ENCODE measurements at places on chromosomes 2 and 18.

- DNase-seq: peak; percentile 82
These were observed 42.3 kb downstream of the SLC4A1AP start for GRCh38 chr2:27705851-27706622.

GRCh38 chr18:24055009-24055804 is 40.7 kb downstream of the TTC39C start:
- DNase-seq: no peak

- DNase-seq: no peak
These were observed 802.1 kb upstream of the FAM98A start for GRCh38 chr2:34401186-34401585.

GRCh38 chr18:42131066-42131929 is 176.3 kb downstream of the PIK3C3 start:
- peak; percentile 17 for DNase-seq

DNA sequence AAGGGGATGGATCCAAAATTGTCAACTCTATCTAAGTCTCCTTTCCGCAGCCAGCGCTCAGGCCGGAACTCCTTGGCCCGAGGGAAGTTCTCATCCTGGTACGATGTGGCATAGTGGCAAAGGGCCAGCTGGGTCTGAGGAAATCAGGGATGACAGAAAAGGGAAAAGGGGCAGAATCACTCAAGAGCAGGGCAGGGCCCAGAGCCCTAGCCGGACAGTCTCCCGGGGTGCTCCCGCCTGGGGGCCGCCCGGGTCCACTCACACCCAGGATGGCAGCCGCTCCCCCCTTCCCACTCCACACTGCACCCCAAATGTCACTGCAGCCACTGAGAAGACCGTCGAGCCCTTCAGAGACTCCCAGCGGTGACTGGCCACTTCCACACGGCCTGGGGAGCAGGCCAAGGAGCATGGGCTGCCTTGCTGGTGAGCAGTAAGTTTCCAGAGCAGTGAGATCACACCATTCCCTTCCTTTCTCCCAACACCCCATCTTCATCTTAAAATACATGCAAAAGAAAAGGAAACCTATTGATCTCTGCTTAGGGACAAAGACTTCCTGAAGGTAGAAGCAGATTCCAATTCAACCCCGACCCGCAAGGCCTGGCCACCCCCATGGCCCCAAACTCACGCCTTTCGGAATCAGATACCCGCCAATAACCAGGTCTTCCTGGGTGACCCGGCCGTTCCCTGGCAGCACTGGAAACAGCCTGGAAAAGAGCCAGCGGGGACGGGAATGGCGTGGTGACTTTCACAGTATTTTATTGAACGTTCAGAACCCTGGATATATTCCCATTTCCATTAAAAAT is 26.7 kb downstream of the CYP27C1 start:
- no peak for DNase-seq

DNA sequence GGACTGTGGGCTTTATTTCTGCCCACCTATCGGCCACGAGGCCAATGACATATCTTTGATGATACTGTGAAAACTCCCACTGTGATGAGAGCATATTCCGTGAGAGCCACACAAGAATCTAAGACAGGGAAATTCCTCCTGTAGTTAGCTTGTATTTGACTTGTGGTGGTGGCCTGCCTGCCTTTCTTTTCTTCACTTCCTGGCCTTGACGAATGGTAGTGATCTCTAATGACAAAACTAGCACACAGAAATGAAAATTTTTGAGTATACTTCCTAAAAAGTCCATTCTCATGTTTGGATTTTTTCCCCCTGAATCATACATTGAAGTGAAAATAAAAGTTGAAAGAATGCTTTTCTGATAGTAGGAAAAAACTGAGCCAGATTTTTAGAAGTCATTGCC is 94.4 kb downstream of the MGAT5 start:
- no peak for DNase-seq

GRCh38 chr18:5630057-5630899 is 86.5 kb upstream of the EPB41L3 start:
- DNase-seq: peak; percentile 99

- peak; percentile 67 for DNase-seq
These were observed 1.4 kb downstream of the CCDC85A start for GRCh38 chr2:56185101-56185581.

- DNase-seq: no peak
These were observed 9.7 kb downstream of the ECEL1 start for GRCh38 chr2:232477751-232478510.

- DNase-seq: peak; percentile 37
These were observed 24.3 kb upstream of the VIT start for GRCh38 chr2:36672199-36672598.

DNA sequence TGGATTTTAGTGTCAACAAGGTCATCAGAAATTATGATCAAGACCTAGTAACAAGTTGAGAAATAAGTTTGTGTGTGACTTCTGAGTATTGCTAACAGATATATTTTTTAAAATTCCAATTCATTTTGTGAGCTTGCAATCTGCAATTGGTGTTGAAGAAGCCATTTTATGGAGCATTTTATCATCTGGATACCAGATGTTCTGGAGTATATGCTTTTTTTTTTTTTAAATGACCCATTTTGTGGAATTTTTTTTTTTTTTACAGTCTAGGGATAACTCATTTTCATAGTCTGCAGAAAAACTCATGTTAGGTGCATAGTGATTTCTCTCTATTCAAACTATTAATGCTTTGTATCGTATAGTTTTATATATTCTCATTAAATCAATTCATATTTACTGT is 12.6 kb downstream of the QPCT start:
- DNase-seq: no peak

- peak; percentile 58 for DNase-seq
These were observed 34.8 kb downstream of the SP110 start for GRCh38 chr2:230184727-230185578.

- DNase-seq: no peak
These were observed 171.6 kb downstream of the DDX1 start for GRCh38 chr2:15763106-15763821.

DNA sequence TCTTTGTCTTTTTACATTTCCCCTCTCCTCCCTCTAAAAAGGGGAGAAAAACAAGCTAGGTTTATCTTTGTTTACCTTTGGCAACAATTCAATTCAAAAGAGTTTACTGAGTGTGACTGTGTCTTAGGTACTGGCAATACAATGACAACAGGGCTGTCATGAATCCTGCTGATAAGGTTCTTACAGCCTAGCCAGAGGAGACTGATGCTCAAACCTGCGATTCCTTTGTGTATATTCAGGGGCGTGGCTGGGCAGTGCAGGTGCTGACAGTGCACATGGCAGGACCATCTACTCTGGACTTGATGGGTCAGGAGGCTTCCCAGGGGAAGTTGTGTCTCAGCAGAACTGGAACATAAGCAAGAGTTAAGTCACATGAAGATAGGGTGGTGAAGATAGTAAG is 23.2 kb upstream of the TTN start:
- no peak for DNase-seq

DNA sequence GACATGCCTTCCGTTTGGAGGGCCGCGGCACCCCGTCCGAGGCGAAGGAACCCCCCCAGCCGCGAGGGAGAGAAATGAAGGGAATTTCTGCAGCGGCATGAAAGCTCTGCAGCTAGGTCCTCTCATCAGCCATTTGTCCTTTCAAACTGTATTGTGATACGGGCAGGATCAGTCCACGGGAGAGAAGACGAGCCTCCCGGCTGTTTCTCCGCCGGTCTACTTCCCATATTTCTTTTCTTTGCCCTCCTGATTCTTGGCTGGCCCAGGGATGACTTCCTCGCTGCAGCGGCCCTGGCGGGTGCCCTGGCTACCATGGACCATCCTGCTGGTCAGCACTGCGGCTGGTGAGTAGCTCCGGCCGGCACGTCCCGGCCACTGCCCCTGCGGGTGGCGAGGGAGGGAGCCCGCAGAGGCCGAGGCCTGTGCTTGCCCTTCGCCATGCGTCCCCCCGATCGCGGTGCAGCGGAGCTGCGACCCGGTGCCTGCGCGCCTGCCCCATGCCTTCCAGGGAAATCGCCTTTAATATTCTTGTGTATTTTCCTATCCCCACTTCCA is 1.2 kb downstream of the BMPR2 start:
- peak; percentile 59 for DNase-seq

- DNase-seq: peak; percentile 34
These were observed 170.1 kb downstream of the ASB1 start for GRCh38 chr2:238596571-238597551.

GRCh38 chr2:135182601-135183000 is 130.5 kb downstream of the RAB3GAP1 start:
- DNase-seq: no peak

GRCh38 chr2:82527124-82527523 is 1932.0 kb downstream of the SUCLG1 start:
- no peak for DNase-seq

DNA sequence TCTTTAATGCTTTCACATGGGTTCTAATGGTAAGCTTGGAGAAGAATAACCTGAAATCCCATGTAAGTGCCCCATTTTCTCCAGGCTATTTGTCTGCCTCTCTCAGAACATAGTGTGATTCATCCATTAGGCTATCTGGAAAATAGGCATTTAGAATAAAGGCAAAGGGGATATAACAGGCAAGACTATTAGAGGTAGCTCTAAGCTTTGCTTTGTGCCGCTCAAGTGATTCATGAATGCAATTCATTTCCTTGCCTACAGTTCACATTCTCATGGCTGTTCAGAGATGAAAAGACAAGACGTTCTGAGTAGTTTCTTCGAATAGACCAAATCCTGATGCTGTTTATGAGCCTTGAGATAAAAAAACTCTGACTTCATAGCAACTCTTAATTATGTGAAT is 101.7 kb downstream of the ANKRD44 start:
- DNase-seq: no peak

- no peak for DNase-seq
These were observed 677.0 kb downstream of the RNF144A start for GRCh38 chr2:7594211-7594610.

GRCh38 chr18:52670896-52671295 is 330.9 kb downstream of the DCC start:
- peak; percentile 88 for DNase-seq

DNA sequence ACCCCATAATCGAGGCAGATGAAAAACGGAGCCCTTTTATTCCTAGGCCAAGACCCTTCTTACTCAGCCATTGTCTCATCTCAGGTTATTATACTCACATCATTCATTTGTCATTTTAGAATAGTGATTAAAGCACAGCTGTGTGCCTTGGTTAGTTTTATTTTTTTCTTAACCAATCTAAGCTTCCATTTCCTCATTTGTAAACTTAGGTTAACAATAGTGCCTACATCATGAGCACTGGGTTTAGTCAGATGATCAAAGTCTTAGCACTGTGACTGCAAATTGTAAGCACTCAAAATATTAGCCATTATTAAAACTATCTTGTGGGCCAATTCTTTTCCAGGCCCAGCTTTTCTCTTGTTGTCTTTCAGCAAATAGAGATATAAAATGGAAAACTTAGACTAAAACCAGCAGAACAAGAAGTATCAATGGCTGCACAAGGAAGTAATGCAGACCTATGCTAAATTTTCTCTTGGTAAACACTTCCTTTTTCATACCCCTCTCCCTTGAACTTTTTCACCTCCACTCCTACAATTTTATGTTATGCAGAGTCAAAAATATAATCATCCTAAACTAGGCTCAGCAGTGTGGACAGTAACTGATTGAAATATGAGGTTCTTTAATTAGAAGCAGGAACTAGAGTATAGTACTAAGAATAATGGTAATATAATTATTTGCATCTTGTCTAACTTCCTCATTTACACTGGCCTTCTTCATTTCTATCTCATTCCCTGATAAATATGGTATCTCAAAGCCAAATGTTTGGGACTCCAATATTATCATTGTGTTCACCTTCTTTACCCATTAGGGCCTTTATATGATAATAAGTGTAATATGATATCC is 21.5 kb upstream of the GALNT3 start:
- DNase-seq: peak; percentile 10

DNA sequence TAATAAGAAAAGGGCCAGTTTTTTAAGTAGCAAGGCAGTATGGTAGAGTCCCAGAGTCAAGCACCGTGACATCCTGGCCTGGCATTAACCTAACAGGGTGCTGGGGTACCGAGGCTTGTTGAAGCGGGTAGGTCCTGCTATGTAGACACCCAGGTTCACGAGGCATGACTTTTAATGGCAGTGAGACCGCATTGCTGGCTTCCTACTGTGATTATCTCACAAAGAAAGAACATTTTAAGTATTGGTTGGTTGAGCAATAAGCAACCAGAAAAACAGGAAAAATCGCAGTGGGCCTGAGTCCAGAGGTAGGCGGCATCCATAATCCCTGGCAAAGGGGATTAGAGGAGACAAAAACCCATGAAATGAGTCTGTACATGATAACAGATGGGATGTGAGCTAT is 927.9 kb upstream of the ACVR2A start:
- no peak for DNase-seq

DNA sequence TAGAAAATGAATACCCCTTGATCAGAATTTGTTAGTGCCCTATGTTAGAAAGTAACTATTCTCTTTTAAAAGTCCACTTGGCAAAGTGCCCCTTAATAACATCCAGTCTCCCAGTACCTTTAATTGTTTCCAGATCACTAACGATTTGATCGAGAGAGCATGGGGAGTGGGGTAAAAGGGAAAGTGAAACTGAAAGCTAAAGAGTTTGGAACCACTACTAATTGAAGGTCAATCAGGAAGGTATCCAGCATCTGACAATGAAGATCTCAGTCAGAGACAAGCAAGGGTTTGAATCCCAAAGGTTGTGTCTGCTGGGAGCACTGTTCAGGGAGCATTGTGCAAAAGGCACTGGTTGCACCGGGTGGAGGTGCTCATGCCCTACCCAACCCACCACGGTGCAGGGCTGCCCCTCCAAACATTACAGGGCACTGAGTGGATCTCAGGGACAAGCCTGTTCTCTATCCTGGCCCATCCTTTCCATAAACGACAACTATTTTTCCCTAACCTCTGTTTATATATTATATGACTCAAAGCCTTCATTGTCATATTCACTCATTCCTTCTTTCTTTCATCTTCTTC is 14.6 kb upstream of the RIT2 start:
- DNase-seq: peak; percentile 57

DNA sequence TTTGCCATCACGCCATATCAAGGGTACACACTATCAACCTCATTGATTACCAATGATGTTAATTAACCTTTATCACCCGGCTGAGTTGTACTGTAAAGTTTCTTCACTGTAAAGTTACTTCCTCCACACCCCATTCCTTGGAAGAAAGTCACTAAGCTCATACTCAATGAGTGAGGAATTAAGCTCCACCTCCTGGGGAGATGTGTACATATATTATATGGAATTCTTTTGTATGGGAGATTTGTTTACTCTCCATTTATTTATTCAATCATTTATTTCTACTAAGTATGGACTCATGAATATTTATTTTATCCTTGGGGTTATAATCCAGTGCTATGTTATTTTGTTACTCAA is 56.8 kb downstream of the C2orf74 start:
- DNase-seq: no peak

- no peak for DNase-seq
These were observed 11.1 kb upstream of the NT5DC4 start for GRCh38 chr2:112709703-112710102.

- DNase-seq: peak; percentile 57
These were observed 94.0 kb upstream of the ACVR1C start for GRCh38 chr2:157722580-157723234.

- no peak for DNase-seq
These were observed 29.1 kb downstream of the CIB4 start for GRCh38 chr2:26612034-26612433.

GRCh38 chr18:3855966-3856365 is 406.0 kb downstream of the TGIF1 start:
- DNase-seq: no peak

GRCh38 chr2:13121096-13121495 is 404.4 kb downstream of the TRIB2 start:
- DNase-seq: no peak

- DNase-seq: no peak
These were observed 484.1 kb downstream of the FBXO15 start for GRCh38 chr18:73663581-73663980.
